Ovary (tissue), 10 donors: ENCODE measurements at places on chromosomes 6 and 20.

DNA sequence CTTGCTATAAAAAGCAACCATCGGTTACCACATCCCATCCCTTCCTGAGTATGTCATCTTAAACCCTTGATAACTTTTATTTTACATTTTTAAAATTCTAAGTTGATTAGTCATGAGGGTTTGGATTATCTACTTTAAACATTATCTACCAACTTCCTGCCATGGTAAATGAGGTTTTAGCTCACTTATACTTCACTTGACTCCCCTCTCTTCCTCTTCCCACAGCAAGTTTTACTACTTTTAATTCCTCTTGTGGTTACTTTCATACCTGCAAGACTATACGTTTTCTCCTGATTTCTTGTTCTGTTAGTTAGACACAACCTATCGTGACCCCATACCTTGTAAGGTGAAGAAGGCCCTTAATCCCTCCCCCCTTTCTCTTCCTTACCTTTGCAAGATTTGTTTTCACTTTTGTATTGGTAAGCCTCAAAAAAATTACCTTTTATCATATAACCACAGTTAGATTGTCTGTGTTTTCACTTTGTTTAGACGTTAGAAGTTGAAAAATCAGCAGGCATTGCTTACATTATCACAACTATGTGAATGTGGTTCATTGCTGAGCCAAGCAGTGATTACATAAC lies 60.1 kb upstream of the OGFRL1 start:
- no peak for DNase-seq

DNA sequence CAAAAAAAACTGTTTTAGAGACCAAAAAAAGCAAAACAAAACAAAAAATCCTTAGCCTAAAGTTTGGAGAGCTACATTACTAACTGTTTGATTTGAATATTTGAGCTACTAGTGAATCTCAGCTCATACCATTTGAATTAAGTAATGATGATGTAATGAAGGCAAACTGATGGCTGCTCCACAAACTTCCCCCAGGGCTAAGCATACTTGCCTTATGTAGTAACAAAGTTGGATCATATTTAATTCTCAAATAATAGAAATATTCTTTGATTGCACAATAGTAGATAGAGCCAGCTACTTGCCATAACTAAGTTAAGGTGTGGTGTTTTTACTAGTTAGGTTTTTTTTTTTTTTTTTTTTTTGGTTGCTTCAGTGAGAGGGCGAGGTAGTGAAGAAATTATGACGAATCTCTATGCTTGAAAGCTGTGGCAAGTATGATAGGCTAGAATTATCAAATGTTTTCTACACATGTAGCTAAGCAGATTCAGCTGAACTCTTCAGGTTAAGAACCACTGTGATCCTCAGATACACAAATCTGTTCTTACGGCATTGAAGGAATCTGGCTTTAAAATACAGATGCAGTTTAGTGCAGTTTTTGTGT lies 2.9 kb downstream of the RAB32 start:
- DNase-seq = no peak

DNA sequence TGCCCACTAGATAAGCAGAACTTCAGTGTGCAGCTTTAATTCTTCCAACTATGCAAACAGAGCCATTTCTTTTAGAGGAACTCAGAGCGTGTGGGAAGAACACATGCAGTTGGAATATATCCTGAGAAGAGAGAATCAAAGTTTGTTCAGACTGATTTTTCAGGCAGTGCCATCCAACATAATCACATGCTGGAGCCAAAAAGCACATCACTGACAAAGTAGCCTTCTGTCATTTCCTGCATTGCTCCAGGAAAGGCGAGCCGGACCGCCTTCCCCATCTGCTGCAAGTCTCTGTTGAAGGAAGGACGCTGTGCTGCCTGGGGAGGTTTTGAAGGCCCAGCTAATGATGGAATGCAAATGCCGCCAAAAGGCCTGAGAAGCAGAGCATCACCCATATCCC lies 98.4 kb downstream of the DOK5 start:
- DNase-seq = no peak

GRCh38 chr6:125598422-125598821 lies 151.0 kb upstream of the HEY2 start:
- no peak for DNase-seq

GRCh38 chr20:21510414-21511384 lies 3.2 kb downstream of the NKX2-2 start:
- DNase-seq = no peak

- DNase-seq = no peak
Measured at GRCh38 chr6:41494212-41495110, 51.7 kb upstream of the FOXP4 start.
